ENCODE measurements at places on chromosomes 7 and 10.

GRCh38 chr10:28097633-28098032, 98.8 kb upstream of the ODAD2 start:
- DNase-seq: no peak

GRCh38 chr10:25725917-25726716, 207.9 kb upstream of the MYO3A start:
- DNase-seq: peak; percentile 82

GRCh38 chr10:72663971-72664370, 28.0 kb upstream of the MCU start:
- no peak for DNase-seq

DNA sequence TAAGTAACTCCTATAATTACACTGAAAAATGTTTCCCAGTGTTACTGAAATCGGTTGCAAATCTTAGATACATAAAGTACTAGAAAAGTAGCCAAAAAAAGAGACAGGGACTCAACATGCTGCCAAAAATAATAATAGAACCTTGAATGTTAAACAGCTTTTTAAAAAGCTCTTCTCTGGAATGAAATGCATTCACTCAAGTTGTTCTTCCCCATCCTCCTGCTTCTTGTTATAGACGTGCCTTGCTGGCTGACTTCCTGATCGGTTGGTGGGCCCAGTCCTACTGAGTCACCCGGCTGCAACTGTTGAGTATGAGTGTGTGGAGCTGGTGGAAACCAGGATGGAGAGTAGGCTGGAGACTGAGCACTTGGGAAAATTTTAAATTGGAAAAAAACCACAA, 30.6 kb upstream of the RAPGEF5 start:
- DNase-seq: no peak

DNA sequence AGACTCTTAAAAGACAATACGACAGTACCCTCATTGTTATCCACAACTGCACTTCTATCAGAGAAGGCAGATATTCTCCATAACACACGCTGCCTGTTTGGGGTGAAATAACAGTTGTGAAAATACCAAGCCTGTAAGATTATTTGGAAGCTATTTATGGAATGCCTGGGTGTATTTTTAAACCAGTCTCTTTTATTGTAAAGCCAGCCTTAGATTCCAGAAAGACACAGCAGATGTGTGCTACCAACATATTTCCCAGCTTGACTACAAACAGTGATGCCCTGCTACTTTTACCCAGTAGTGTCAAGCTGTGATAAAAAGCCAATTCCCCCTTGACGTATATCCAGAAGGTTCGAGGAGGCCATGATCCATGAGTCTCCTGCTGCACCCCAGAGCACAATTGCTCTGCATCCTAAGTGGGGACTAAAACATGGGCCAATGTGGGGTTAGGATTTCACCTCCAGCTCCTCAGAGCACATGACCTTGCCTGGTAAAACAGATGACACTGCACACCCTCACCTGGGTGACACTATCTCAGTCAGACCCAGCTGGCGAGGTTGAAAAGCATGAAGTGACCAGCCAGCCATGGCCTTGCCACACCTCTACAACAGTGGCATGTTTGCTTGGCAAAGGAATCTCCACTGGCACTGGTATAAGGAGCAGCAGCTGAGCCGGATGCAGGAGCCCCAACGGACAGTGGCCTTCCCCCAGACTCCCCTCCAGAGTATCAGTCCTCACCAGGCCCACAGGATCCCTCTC, 62.2 kb downstream of the GFRA1 start:
- no peak for DNase-seq

Measured in RKO (cell line).